ENCODE measurements at places on chromosomes 3 and 15. TPM values are rescaled to one million over a fixed set of nuclear protein-coding genes. Genes with fewer than 3 reads are reported as not detected.

- DNase-seq: no peak
Measured at GRCh38 chr3:51708216-51708845, 1.5 kb downstream of the GRM2 start.

- no peak for DNase-seq
Measured at GRCh38 chr3:64047787-64048186, 24.5 kb upstream of the PSMD6 start.

- DNase-seq: no peak
Measured at GRCh38 chr3:29128001-29128400, 152.9 kb upstream of the RBMS3 start.

The MITF gene
- 0.25 TPM for total RNA-seq

The GOLGA8R gene
- total RNA-seq: 1.8 TPM

- DNase-seq: no peak
Measured at GRCh38 chr15:22851513-22851912, 13.0 kb downstream of the NIPA2 start.

GRCh38 chr3:632571-633170 is 436.1 kb downstream of the CHL1 start:
- peak; percentile 17 for DNase-seq

- no peak for DNase-seq
Measured at GRCh38 chr3:15812183-15812582, 14.4 kb upstream of the ANKRD28 start.

DNA sequence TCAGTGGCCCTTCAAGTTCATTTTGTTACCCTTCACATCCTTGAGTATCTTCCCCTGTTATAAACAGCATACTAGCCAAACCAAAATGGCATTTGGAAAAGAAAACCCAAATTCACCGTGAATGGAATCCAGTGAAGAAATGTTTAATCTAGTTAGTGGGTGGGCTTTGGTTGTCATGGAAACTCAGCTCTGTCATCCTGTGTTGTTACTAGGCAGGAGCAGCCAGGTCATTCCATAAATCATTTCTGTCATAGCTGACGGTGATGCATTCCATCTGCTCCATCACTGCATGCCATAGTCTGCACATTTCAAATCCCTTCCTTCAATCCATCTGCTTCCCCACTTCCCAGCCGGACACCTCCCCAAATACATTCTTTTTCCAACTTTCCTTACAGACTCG is 140.4 kb upstream of the CGNL1 start:
- no peak for DNase-seq

The SERPINI2 gene
- not detected for total RNA-seq

GRCh38 chr3:43307226-43307625 is 20.9 kb downstream of the SNRK start:
- DNase-seq: no peak

DNA sequence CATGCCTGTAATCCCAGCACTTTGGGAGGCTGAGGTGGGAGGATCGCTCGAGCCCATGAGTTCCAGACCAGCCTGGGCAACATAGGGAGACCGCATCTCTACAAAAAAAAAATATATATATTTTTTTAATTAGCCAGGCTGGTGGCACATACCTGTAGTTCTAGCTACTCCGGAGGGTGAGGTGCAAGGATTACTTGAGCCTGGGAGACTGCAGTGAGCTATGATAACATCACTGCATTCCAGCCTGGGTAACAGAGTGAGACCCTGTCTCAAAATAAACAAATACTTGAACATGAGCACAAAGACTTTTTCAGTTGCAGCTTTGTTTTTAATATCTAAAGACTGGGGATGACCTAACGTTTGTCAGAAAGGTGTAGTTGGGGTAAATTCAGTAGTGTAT is 31.3 kb upstream of the GATM start:
- no peak for DNase-seq

DNA sequence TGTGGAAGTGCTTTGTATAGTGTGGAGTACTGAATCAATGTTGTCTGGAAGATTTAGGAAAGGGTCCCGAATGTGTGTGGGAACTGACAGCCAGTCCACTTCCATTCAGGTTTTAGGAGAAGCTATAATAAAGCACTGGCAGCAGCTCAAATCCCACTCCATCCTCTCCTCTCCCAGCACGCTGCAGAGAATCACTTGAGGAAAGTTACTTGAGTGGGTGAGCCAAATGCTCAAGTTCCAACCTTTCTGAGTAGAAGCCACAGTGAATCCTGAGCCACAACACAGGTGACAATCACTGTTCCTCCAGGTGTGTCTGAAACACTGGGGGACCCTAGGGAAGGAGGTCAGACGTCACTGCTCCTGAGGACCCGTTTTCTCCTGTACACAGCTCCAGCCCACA is 106.5 kb downstream of the TIGIT start:
- DNase-seq: no peak

GRCh38 chr3:105118905-105119304 is 247.8 kb upstream of the ALCAM start:
- no peak for DNase-seq

GRCh38 chr15:73436613-73437012 is 6.4 kb upstream of the REC114 start:
- DNase-seq: no peak

DNA sequence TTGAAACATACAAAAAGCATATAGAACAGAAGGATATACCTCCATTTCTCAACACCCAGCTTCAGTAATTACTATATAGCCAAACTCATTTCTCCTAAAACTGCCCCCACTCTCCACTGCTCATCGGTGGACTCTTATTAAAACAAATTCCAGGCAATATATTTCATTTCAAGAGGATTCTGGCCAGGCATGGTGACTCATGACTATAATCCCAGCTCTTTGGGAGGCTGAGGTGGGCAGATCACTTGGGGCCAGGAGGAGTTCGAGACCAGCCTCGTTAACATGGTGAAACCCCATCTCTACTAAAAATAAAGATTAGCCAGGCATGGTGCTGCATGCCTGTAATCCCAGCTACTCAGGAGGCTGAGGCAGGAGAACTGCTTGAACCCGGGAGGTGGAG is 40.9 kb downstream of the SNX4 start:
- no peak for DNase-seq

DNA sequence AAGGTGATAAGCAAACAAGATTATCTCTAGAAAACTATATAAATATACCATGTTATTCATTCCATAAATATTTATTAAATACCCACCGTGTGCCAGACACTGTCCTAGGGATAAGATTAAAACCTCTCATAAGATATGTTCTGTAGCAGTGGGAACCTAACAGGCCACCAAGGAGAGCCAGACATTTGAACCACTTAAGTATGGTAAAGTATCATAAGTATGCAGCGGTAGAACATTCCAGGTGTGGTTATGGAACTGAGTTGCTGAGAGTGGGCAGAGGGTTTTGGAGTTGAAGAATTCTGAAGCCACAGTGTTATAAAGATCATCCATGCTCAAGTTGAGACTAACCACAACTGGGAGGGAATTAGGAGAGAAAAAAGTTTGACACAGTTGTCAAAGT is 14.7 kb downstream of the FILIP1L start:
- no peak for DNase-seq

DNA sequence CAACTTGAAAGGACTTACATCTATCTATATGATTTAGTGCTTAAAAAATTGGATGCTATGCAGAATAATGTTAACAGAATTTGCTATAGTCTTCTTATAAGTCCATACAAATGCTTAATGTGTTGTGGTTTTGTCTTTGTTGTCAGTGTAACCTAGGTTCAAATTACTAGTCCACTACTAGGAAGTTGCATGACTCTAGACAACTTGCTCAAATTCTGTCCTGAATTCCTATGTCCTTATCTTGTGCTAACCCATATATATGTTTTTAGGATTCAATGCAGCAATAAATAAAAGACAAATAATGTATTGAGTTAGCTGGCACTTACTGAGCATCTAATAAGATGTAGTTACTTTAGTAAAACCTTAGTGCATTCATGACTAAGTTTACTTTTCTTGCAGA is 276.5 kb upstream of the KCNMB2 start:
- no peak for DNase-seq

- no peak for DNase-seq
Measured at GRCh38 chr3:143215059-143215458, 95.5 kb downstream of the CHST2 start.

- no peak for DNase-seq
Measured at GRCh38 chr15:75168374-75168773, 33.3 kb upstream of the C15orf39 start.

DNA sequence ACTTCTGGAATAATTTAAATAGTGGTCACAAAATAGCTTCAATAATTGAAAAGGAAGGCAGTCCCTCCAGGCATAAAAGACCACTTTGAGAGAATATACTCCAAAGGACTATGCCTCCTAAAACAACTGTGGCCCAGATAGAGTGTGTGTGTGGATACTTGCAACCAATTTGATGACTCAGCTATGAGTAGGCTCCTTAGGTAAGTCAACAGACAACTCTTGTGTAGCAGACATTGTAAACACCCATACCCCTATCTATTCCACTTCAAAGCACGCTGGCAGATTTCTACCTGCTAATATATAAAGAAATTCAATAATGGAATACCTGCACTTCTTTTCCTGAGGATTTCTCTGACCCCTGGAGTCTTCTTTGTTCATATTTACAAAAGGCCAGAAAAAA is 254.5 kb downstream of the NEK10 start:
- DNase-seq: no peak

The IGSF11 gene
- total RNA-seq: 0.10 TPM

DNA sequence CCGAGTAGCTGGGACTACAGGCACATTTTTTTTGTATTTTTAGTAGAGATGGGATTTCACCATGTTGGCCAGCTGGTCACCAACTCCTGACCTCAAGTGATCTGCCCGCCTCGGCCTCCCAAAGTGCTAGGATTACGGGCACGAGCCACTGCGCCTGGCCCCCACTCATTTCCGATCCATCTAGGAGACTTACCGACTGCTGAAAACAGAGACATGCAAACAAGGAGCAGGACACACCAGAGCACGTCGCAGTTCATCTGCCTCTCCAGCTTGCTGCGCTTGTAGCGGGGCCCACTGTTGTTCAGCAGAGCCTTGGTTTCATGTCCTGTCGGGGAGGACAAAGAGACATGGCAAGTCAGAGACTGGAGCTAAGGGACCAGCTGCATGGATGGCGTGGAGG is 137.4 kb downstream of the ATP10A start:
- DNase-seq: no peak

DNA sequence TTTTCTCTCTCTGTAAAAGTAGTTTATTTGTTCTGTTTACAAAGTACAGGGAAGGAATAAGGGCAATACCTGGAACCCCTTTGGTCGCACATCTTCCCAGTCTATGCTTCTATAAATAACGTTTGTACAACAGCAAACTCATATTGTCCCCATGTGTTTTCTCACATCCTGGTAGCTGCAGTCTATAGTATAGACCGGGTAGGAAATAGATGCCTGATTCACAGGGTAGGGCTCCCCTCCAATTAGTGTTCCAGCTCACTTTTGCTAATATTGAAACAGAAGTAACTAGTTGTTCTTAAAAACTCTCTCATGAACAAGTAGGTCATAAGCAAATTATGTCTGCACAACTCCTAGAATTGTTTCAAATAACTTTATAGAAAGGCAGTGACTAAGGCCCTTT is 17.7 kb downstream of the ATG7 start:
- DNase-seq: no peak

DNA sequence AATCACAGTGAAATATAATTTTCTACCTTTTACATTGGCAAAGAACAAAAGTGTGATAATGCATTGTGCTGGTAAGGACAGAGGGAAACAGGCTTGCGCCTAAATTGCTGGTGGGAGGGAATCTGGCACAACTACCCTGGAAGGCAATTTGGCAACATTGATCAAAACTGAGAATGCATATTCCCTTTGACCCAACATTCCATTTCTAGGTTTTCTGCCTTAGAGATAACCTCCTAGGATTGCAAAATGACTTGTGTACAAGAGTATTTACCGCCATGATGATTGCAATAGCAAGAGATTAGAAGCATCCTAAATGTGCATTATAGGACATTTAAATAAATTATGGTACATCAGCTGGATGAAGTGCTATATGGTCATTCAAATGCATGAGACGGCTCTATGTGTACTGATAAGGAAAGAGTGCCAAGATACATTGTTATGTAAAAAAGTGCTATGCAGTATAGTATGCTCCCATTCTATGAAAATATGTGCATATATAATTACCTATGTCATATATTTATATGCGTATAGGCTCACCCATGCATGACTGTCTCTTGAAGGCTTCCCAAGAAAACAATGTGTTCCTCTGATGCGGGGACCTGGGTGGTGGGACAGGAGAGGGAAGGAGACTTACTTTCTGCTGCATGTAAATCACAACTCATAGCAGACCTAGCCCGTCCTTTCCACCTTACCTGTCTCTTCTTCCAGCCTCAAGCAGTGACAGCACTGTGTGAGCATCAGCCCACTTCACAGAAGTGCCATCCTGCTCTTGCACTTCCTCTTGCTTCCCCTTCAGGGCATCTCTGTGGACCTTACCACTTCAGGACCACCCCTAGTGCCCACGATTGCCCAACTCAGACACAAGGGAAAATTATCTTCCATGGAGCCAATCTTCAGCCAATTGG is 249.9 kb upstream of the TLE3 start:
- DNase-seq: no peak

DNA sequence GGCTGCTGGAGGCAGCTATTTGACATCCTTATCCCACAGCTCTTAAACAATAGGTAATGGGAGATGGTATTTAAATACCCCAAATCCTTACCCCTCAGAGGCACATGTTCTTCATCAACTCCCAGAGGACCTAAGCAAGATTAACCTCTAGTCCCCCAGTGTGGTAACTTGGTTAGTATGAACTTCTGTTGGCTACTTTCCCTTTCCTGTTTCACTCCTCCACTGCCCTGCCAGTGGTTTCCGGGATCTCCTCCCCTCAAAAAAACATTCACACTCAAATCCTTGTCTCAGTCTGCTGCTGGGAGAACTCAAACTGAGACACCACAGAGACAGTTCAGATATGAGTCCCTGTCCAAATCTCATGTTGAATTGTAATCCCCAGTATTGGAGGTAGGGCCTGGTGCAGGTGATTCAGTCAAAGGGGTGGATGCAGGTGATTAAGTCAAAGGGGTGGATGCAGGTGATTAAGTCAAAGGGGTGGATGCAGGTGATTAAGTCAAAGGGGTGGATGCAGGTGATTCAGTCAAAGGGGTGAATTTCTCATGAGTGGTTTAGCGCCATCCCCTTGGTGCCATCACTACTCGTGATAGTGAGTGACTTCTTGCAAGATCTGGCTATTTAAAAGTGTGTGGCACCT is 335.0 kb upstream of the CTNNB1 start:
- no peak for DNase-seq

DNA sequence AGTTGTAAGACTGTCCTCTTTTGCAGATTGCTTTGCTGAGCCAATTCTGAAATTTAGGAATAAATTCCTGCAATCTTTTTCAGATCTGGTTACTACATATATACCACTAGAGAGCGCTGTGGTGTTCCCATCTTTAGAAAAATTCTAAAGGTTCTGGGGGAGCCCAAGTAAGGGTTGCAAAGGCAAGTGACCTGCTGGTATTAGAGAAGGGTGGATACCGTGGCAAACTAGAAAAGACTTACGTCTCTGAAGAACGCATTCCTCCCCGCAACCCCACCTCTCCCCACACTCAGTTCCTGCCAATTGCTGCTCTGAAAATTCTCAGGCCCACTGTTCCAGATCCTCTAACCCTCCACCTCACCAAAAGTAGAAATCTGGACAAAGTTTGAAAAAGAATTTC is 48.5 kb downstream of the EFHB start:
- no peak for DNase-seq

The EHD4 gene
- total RNA-seq: 23.6 TPM

GRCh38 chr3:133598405-133598804 is 24.9 kb downstream of the CDV3 start:
- DNase-seq: no peak

- no peak for DNase-seq
Measured at GRCh38 chr15:64146885-64147681, 4.4 kb upstream of the SNX22 start.

GRCh38 chr3:102599819-102600576 is 165.2 kb downstream of the ZPLD1 start:
- no peak for DNase-seq

GRCh38 chr3:126487151-126487771 is 11.6 kb upstream of the ZXDC start:
- peak; percentile 16 for DNase-seq
